ENCODE measurements at places on chromosomes 11 and 22. TPM values are rescaled to one million over a fixed set of nuclear protein-coding genes. Genes with fewer than 3 reads are reported as not detected.

The RPLP2 gene
- 2,313 TPM for total RNA-seq

The SCUBE1 gene
- total RNA-seq, result 0.26 TPM

The SELENOO gene
- 20.0 TPM for total RNA-seq

The LAMTOR1 gene
- 155 TPM for total RNA-seq

The KLHDC7B gene
- total RNA-seq, result not detected

The TCN2 gene
- 5.2 TPM for total RNA-seq

The RELT gene
- 9.0 TPM for total RNA-seq

The KCTD14 gene
- 1.6 TPM for total RNA-seq

The RIN1 gene
- 32.9 TPM for total RNA-seq

The OR51B4 gene
- not detected for total RNA-seq

The EMID1 gene
- 0.29 TPM for total RNA-seq

The CENPM gene
- total RNA-seq, result 36.8 TPM

The OR5A1 gene
- total RNA-seq, result not detected

The RAG2 gene
- total RNA-seq, result not detected

The DCHS1 gene
- 0.07 TPM for total RNA-seq

The MMP13 gene
- total RNA-seq, result not detected

The OR5D18 gene
- not detected for total RNA-seq

The TMEM132A gene
- 91.4 TPM for total RNA-seq

The CASP12 gene
- not detected for total RNA-seq

The OR8G1 gene
- not detected for total RNA-seq

The CARS1 gene
- total RNA-seq, result 60.2 TPM

The APOBEC3B gene
- 30.1 TPM for total RNA-seq

The FAM89B gene
- 49.4 TPM for total RNA-seq

The PIH1D2 gene
- total RNA-seq, result 1.1 TPM

The ABCC8 gene
- total RNA-seq, result 9.5 TPM

The C11orf21 gene
- total RNA-seq, result not detected

The GUCY1A2 gene
- total RNA-seq, result 0.08 TPM

The DUSP18 gene
- 5.4 TPM for total RNA-seq

The SLC25A17 gene
- 21.9 TPM for total RNA-seq

The ESAM gene
- total RNA-seq, result 13.1 TPM

The LIPT2 gene
- 2.7 TPM for total RNA-seq

The KCNK4 gene
- not detected for total RNA-seq

The CHADL gene
- total RNA-seq, result not detected

The MS4A2 gene
- total RNA-seq, result not detected

The PDE2A gene
- total RNA-seq, result 2.3 TPM

The EHF gene
- 0.96 TPM for total RNA-seq

The RASL10A gene
- 0.87 TPM for total RNA-seq

The VPREB1 gene
- total RNA-seq, result not detected

The SLN gene
- 1.7 TPM for total RNA-seq

The DKK3 gene
- 19.3 TPM for total RNA-seq

The GRAMD1B gene
- total RNA-seq, result 22.3 TPM

Measured in A549 treated with Mapracorat at 1 μM for 4 hours (cell line).